CD4-positive, alpha-beta memory T cell (primary cell): ENCODE measurements at places on chromosomes 1 and 21.
A peak's percentile ranks its signal among the peaks of the same experiment; 100 is the strongest.

DNA sequence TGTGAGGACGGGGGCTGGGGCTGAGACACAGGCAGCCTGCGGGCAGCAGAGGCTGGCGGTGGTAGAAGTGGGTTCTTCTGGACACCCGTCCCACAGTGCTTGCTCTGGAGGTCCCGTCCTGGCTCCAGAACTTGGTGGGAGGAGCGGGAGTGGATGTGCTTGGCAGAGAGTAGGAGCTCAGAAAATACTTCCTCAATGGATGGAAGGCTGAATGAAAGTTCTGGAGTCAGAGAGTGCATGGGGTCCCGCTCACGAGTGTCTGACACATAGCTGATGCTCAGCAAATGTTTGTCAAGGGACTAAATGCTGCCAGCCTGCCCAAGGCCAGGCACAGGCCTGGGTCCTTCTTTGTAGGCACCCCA is 13.4 kb upstream of the NES start:
- no peak for DNase-seq

DNA sequence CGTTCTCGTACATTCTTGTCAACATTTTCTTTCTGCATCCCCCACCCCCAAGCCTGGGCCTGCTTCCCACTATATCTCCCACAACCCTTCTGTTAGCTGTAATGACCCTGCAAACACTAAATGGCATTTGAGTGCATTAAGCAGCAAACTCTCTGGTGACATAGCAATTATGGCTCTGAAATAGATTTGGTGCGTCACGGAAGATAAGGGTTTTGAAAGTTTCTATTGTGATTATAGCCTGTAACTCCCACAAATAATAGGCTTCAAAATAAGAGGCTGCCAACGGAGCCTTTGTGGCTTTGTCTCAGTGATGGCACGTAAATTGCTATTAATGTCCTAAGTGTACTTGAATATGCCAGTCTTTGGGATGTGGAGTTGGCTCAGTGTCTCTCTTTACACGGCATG is 277.6 kb downstream of the PBX1 start:
- DNase-seq, result no peak

GRCh38 chr21:15160136-15160535 is 95.3 kb upstream of the NRIP1 start:
- DNase-seq, result no peak

DNA sequence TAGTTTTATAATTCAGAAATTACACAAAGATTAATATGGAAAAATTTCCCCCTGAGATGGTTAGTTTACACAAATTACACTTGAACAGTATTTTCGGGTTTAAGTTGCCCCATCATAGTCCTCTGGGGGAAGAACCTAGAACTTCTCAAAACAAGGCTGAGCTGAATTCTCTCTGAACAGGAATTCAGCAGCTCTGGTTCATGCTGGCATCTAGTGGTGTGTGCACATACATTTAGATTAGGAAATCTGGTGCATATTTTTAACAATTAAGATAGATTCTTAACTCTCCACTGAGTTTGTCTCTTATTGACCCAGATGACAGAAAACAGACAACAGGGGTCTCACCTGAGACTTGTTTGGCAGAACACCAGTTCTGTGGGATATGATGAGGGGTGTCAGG is 410.7 kb downstream of the DSCAM start:
- no peak for DNase-seq

DNA sequence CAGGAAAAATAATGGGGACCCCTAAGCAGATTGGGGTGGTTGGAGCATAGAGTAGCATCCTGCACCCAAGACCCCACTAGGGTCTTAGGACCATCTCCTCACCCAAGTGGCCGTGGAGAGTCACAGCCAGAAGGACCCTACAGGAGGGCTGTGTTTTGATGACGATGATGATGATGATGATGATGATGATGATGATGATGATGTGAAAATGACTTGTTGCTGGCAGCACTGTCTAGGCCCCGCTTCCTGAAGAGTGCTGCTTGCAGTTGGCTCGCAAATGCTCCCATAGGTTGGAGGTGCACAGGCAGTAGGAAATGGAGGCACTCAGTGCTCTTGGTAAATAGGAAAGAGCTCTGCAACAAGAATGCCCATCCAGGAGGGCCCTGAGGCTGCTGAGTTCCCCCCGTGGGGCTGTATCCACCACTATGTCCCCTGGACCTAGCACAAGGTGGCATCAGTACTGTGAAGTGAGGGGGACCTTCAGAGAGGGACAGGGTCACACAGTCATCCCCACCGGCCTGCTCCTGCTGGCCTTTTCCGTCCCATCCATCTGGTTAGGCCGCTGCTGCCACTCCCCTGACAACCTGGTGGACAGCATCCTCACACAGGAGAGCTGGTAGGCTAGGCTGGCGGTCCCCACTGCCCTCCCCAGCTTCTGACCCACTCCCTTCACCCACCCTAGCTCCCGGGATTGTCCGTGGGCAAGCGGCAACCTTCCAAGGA is 139.6 kb downstream of the FOXD2 start:
- no peak for DNase-seq

DNA sequence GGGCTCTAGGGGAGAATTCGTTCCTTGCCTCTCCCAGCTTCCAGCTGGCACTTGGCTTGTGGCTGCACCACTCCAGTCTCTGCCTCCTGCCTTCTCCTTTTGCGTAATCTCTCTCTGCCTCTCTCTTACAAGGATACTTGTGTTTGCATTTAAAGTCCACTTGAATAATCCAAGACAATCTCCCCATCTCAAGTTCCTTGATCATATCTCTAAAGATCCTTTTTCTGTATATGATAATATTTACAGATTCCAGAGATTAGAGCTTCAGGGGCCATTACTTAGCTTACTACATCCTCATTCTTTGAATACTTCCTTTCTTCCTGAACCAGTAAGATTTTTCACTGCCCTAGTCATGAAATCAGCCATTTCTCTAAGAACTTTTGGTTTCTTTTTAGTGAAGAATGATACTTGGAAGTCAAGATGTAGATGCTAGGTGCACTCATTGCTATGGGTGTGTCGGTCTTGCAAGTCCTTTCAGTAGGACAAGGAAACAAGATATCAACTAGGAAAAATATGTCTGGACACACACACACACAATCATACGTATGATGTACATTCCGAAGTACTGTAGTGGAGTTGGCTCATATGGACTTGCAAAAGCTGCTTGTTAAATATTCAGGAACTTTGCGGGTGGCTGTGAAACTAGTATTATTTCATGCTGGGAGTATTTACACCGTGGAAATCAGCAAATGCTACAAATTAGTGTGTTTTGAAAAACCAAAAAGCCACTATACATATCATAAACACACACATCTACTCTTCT is 20.8 kb upstream of the RLF start:
- DNase-seq, result no peak

DNA sequence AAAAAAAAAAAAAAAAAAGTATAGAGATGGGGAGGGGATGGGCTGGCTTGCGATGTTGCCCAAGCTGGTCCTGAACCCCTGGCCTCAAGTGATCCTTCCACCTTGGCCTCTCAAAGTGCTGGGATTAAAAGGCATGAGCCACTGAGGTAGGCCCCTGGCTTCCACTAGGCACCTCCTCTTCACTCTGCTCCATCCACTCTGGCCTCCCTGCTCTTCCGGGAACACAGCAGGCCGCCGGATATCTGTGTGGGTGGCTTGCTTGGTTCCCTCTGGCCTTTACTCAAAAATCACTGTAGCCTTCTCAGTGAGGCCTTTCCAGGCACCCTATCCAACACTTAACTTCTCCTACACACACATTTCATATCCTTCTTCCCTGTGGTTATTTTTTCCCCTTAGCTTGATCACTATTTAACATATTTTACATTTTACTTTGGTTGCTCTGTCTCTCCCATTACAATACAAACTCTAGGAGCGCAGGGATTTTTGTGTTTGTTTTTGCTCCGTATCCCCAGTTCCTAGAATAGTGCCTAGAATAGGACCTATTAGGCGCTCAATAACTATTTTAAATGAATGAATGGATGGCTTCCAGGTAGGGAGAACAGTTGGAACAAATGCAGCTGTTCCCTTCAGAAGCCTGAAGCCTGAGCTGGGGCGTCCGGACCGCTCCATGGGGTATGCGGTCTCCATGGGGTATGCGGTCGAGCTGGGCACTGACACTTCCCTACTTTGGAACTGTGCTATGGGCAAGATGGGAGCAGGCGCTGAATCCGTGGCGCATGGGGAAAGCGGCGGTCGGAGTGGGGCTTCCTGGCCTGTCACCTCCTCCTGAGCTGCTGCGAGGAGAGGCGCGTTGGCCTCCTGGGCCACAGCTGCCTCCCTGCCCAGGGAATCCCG is 46.7 kb downstream of the H3-3A start:
- DNase-seq, result no peak

DNA sequence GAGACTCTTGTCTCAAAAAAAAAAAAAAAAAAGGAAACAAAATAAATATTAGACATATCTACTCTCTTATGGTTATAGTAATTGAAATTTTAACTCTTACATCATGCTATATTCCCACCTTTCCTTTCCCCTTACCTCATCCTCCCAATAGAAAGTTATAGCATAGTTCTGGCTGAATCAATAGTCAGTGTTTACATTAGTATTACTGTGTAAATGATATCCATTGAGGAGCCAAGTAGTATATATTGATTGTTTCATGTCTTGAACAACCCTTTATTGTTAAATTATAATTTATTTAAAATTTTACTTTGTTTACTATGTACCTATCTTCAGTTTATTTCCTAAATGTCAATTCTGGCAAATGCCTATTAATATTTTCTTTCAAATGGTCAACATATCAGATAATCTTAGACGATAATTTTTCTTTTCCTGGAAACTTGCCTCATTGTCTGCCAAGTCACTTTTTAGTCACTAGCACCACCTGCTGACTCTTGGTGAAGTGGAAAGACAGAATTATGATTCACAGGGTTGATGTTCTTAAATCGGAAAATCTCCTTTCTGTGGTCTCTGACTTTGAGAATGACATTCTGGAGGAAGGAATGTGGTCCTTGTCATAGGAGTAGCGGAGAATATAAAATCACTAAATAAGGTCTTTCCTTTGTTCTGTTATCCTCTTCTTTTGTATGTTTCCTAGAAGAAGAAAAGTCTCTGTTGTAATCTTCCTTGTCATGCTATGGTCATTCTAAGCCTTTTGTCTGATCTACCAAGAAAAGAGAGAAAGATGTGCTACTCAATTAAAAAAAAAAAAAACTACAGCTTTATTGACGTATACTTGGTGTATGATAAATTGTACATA is 8.6 kb downstream of the HJV start:
- peak; percentile 65 for DNase-seq

DNA sequence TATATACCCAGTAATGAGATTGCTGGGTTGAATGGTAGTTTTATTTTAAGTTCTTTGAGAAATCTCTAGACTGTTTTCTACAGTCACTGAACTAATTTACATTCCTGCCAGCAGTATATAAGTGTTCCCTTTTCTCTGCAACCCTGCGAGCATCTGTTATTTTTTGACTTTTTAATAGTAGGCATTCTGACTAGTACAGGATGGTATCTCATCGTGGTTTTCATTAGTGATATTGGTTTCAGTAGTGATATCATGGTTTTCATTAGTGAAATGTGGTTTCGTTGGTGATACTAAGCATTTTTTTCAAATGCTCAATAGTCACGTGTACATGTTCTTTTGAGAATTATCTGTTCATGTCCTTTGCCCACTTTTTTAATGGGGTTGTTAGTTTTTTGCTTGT is 316.8 kb downstream of the PTBP2 start:
- no peak for DNase-seq

GRCh38 chr1:34186741-34187494 is 10.2 kb downstream of the C1orf94 start:
- DNase-seq, result no peak

- DNase-seq, result no peak
These were observed 3.3 kb upstream of the B4GALT3 start for GRCh38 chr1:161180639-161181038.

- DNase-seq, result no peak
These were observed 45.2 kb upstream of the PSEN2 start for GRCh38 chr1:226825037-226825745.

GRCh38 chr1:95548211-95548610 is 314.2 kb downstream of the RWDD3 start:
- no peak for DNase-seq

- DNase-seq, result no peak
These were observed 8.6 kb downstream of the LDLRAD1 start for GRCh38 chr1:54009406-54009805.

- no peak for DNase-seq
These were observed 142.1 kb upstream of the ARHGEF16 start for GRCh38 chr1:3312310-3312897.

GRCh38 chr21:15240848-15241247 is 176.0 kb upstream of the NRIP1 start:
- DNase-seq, result no peak

GRCh38 chr1:71303617-71304041 is 222.8 kb upstream of the ZRANB2 start:
- DNase-seq, result no peak

GRCh38 chr1:117639741-117640140 is 33.9 kb downstream of the TENT5C start:
- DNase-seq, result no peak

- no peak for DNase-seq
These were observed 29.5 kb downstream of the RUNX1 start for GRCh38 chr21:35019631-35020032.
